ENCODE measurements at places on chromosomes 11 and 22.

GRCh38 chr11:31676280-31676982, 134.7 kb downstream of the PAX6 start:
- H3K36me3 ChIP-seq = no peaks in the 10 kb centered on the region
- H3K27me3 ChIP-seq = no peaks in the 10 kb centered on the region
- H3K4me1 ChIP-seq = no peaks in the 10 kb centered on the region
- DNase-seq = no peak

DNA sequence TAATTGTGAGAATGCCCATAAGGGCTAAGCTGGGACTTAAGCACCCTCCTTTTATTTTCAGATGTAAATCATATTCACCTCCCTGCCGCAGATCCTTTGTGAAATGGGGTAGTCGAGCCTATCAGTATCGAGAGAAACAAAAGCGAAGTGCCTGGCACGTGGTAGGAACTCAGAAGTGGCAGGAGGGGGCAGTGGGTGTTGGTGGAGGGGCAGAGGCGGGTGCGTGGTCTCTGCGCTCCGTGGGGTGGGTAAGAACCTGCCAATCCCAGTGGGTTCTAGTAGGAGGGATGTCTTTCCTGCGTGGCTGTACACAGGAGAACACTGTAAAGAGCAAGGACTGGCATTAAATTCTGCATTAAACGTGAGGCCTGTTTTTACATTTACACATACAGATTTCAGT, 21.8 kb upstream of the PARVB start:
- DNase-seq = no peak
- no peak overlapping the region for H3K27ac ChIP-seq
- no peaks in the 10 kb centered on the region for H3K36me3 ChIP-seq
- H3K4me3 ChIP-seq = no peak overlapping the region
- H3K27me3 ChIP-seq = no peaks in the 10 kb centered on the region

- no peaks in the 10 kb centered on the region for H3K27me3 ChIP-seq
- H3K36me3 ChIP-seq = no peaks in the 10 kb centered on the region
- no peak overlapping the region for H3K27ac ChIP-seq
- no peak overlapping the region for H3K4me3 ChIP-seq
- DNase-seq = no peak
Observed at GRCh38 chr11:60879971-60880588, 12.7 kb downstream of the ZP1 start.

- no peaks in the 10 kb centered on the region for H3K36me3 ChIP-seq
- no peak overlapping the region for H3K4me3 ChIP-seq
- H3K27ac ChIP-seq = no peak overlapping the region
- H3K4me1 ChIP-seq = no peaks in the 10 kb centered on the region
Observed at GRCh38 chr22:40705918-40706682, 26.8 kb downstream of the MCHR1 start.

- H3K36me3 ChIP-seq = no peaks in the 10 kb centered on the region
- H3K27me3 ChIP-seq = no peaks in the 10 kb centered on the region
- no peaks in the 10 kb centered on the region for H3K4me1 ChIP-seq
- DNase-seq = no peak
- no peak overlapping the region for H3K4me3 ChIP-seq
Observed at GRCh38 chr11:104093426-104094280, 57.2 kb downstream of the DDI1 start.

DNA sequence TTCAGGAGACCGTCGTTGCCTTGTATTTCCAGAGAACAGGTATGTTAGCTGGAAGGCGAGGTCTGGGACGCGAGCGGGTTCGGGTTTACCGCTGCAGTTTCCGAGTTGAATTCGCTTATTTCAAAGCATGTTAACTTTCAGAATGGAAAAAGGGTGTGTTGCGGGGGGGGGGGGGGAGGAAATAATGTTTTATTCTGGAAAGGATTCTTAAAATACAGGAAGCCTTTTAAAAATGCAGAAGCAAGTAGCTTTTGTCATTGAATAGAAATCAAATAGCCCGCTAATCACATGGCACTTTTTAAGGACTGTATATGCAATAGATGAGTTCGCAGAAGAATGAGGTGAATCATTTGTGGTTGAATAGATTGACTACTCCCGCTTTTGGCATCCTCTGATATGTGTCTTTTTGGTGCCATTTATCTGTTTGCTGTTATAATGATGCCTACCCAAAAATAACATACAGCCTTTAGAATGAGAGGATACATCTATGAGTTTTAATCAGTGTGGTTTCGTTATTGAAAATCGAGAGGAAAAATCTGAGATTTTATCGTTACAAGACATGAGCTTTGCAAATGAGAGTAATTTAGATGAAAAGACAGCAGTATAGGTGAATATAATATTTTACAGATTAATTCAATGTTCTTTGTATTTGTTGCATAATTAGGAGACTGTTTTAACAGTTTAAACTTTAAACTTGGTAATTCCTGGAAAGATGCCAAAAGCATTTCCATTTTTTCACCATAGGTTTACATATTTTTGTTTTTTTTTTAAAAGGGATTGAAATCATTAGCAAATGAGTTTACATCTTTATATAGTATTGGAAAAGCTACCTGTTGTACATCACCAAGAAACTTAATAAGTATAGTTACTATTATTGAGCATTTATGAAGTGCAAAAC, 1.7 kb downstream of the PDE3B start:
- H3K36me3 ChIP-seq = no peaks in the 10 kb centered on the region
- H3K27me3 ChIP-seq = peaks cover 23% of the 10 kb centered on the region
- no peaks in the 10 kb centered on the region for H3K4me1 ChIP-seq
- peak overlapping the region; percentile 25 for H3K4me3 ChIP-seq
- no peak overlapping the region for H3K27ac ChIP-seq

DNA sequence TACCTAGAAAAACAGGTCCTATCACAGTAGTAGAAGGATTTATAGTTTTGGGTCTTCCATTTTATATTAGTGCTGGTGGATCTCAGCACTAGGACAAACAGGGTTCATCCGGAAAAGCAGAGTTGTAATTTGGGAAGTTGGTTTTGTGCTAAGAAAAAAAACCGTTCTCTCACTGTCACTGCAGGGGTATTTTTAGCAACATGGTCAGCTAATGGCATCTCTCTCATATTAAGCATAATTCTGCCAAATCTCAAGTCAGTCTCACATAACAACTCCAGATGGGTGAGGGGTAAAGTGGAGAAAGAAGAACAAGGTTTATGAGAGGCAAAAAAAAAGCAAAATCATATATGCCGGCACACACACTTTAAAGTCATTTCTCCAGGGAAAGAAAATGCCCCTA, 51.6 kb upstream of the GDPD4 start:
- H3K27ac ChIP-seq = no peak overlapping the region
- DNase-seq = no peak
- H3K27me3 ChIP-seq = no peaks in the 10 kb centered on the region
- H3K4me1 ChIP-seq = no peaks in the 10 kb centered on the region
- H3K36me3 ChIP-seq = no peaks in the 10 kb centered on the region

- DNase-seq = no peak
- H3K27ac ChIP-seq = no peak overlapping the region
- H3K36me3 ChIP-seq = no peaks in the 10 kb centered on the region
- H3K4me3 ChIP-seq = no peak overlapping the region
- H3K27me3 ChIP-seq = no peaks in the 10 kb centered on the region
- no peaks in the 10 kb centered on the region for H3K4me1 ChIP-seq
Observed at GRCh38 chr11:102666331-102666957, 39.1 kb downstream of the MMP27 start.

- no peak overlapping the region for H3K27ac ChIP-seq
- no peak for DNase-seq
- no peaks in the 10 kb centered on the region for H3K4me1 ChIP-seq
- H3K36me3 ChIP-seq = no peaks in the 10 kb centered on the region
Observed at GRCh38 chr11:123139206-123139605, 55.8 kb downstream of the CLMP start.

DNA sequence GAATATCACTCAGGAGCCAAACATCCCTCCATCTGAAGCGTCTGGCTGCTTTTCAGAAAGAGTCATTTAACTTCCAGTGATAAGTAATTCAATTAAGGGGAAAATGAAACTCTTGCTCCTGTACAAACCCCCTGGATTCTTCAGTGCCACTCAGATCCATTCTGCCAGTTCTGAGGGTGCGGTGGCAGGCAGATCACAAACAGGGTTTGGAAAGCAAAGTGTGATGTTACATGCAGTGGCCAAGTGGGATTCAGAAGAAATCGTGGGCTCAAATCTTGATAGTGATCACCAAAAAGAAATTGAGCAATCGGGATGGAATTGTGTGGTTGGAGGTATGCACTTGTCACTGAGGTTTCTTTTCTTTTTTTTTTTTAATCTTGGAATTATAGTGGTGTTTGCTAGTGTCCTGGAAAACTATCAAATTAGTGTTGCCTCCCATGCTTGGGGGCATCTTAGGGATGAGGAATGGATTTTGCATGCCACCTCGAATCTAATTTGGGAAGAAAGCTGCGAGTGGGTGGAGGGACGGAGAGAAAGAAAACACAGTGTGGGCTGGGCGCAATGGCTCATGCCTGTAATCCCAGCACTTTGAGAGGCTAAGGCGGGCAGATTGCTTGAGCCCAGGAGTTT, 22.5 kb upstream of the RTL6 start:
- no peak overlapping the region for H3K27ac ChIP-seq
- H3K36me3 ChIP-seq = no peaks in the 10 kb centered on the region
- H3K27me3 ChIP-seq = no peaks in the 10 kb centered on the region
- no peak for DNase-seq
- no peak overlapping the region for H3K4me3 ChIP-seq
- H3K4me1 ChIP-seq = no peaks in the 10 kb centered on the region

All from uterus (tissue), 4 donors.